Activated T-helper 1 cell treated with anti-CD3 and anti-CD28 coated beads, Interleukin-2, amount 50 U/mL, for 16 hours (primary cell): ENCODE measurements at places on chromosomes 6 and 20.

DNA sequence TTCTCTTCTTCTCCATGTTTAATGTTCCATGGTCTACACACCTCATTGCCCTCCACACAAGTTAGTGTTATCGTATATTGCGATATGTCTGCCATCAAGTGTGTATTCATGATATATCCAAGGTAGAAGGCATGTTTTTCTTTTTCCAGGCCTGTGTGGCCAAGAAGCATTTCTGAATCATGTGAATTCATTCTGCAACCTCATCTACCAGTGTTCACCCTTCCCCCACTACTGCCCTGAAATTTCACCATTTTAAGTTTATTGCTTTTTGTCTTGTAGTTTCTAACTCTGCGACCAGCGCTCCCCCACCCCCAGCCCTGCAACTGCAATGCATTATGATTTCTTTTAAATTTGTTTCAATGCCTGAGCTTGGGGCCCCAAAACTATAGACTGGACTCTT, 618.0 kb upstream of the FLRT3 start:
- no peak for DNase-seq

GRCh38 chr6:43976706-43977403, 150.4 kb downstream of the MRPL14 start:
- DNase-seq, result no peak

DNA sequence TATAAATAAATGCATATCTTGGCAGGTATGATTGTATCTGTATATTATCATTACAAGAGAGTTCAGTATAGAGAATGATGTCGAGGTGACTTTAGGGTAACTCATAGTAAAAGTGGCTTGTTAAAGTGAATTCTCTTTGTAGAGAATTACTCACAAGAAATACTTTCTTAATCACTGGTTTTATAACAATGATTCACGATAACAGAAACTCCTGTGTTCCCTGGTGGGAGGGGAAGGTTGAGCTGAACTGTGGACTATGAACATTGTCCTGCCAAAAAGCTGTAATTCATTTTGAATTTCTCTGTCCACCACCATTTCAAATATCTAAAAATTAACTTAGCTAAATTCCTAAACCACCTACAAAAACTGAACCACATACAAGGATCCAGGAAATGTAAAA, 7.7 kb downstream of the TPMT start:
- DNase-seq, result no peak

GRCh38 chr6:137970368-137970767, 103.3 kb downstream of the TNFAIP3 start:
- no peak for DNase-seq

DNA sequence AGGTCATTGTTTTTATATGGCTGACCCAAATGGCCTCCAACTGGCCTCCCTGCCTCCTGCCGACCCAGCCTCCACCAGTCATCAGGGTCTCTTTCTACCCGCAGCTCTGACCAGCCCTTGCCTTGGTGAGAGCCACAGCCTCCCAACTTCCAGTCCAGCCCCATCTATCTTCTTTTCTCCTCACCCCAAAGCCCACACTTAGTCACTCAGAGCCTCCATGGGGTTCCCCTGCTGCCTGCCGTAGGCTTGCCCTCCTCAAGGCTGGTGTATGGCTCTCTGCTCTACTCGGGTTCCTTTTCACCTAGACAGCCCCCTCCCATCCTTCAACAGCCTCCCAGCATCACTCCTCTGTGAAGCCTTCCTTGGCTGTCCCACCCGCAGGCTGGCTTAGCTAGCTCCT, 18.2 kb downstream of the TCF15 start:
- DNase-seq, result no peak

GRCh38 chr6:65638047-65638831, 68.8 kb downstream of the EYS start:
- DNase-seq, result no peak

DNA sequence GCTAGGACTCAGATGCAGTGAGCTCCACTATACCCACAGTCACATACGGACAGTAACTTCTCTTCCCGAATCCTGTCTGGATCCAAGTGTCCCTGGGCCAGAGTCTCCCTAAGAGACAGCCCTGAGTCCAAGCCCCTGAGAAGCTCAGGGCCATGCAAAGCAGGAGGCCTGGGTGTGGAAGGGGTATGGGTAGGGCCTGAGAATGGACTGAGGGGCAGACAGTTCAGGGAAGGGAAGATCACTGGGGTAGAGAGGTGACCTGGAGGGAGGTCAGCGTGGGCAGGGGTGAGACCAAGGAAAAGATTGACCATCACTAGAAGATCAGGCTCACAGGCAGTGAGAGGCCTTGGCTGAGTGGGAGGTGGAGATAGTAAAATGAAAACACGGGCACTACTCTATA, 8.8 kb downstream of the RPS6KA2 start:
- no peak for DNase-seq

- DNase-seq, result no peak
Observed at GRCh38 chr6:40552941-40553340, 34.2 kb downstream of the LRFN2 start.

GRCh38 chr6:118535176-118535844, 12.8 kb upstream of the PLN start:
- DNase-seq, result no peak

- no peak for DNase-seq
Observed at GRCh38 chr6:106522562-106523250, 106.6 kb downstream of the RTN4IP1 start.

DNA sequence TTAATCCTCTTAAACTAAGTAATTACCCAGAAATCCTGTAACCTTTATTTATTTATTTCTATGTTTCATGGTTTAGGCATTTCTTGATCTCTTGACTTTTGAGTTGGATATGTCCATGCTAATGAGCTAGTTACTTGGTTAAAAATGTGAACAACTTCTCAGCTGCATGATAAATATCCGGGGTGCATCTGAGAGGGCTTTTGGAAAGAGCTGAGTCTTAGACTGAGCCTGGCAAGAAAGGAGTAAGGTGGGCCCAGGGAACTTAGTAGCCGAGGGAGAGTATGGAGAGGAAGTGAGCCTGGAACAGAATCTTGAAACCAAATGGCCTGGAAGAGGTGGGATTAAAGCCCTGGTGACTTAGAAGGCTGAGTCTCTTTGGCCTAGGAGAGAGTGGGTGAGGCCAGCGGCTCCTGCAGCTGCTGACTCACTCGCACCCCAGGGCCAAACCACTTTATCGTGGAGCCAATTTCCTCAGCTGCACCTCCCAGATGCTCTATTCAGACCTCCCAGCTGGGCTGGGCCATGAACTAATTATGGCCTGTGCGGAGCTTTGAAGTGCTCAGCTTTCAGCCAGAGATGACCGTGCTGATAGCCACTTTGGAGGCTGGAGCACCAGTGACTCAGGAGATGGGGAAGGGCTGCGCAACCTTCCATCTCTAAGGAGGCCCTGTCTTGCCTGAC, 19.1 kb downstream of the TGM3 start:
- no peak for DNase-seq

GRCh38 chr6:167826230-167826895, 348 bp upstream of the AFDN start:
- DNase-seq, result peak; percentile 58

- no peak for DNase-seq
Observed at GRCh38 chr6:17741507-17741906, 34.8 kb upstream of the NUP153 start.

- no peak for DNase-seq
Observed at GRCh38 chr6:57182017-57182432, 9.9 kb downstream of the BAG2 start.

DNA sequence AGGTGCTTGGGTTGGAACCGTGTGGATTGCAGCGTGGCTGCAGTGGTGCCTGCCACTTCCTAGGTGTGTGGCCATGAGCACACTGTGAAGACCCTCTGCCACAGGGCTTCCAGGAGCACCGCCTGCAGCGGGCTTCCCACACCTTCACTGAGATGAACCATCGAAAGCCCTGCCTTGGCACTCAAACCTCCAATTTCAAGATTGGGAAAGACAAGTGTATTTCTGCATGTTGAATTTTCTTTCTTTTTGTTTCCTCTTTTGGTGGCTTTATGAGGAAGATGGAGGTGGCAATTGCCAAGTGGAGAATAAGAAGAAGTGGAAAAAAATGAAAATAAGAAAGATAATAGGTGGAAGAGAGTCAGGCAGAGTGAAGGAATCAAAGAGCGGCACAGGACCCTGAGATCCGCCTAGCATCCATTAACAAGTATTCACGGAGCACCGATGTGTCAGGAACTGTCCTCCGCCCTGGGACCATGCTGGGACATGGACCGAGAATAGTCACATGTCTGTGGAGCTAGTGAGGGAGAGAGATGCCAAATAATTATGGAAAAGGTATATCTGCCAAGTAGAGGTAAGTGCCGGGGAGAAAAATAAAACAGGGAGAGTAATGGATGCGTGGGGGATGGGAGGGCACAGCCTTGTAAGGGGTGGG, 159.9 kb downstream of the BCAS1 start:
- DNase-seq, result no peak

DNA sequence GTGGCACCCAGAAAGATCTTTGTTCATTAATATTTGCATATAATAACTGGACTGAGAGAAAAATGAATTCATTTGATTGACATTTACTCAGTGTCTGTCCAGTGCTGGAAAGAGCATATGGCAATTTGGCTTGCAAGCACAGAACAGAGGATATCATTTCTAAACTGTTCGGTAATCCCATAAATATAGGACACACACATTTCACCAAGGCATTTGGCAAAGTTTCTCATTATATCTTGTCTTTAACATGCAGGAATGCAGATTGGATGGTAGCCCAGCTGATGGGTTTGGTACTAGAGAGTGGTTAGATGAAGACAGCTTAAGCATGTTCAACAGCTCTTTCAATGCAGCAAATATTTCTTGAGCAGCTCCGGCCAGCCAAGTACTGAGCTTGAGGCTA, 259.2 kb downstream of the PRKN start:
- no peak for DNase-seq

- DNase-seq, result peak; percentile 23
Observed at GRCh38 chr20:57432862-57433491, 41.8 kb downstream of the RBM38 start.
